ENCODE measurements at places on chromosomes 6 and 20. TPM values are rescaled to one million over a fixed set of nuclear protein-coding genes. Genes with fewer than 3 reads are reported as not detected.

- no peak overlapping the region for H3K4me3 ChIP-seq
- H3K36me3 ChIP-seq = no peaks in the 10 kb centered on the region
- H3K27me3 ChIP-seq = no peaks in the 10 kb centered on the region
- no peak overlapping the region for H3K27ac ChIP-seq
- no peak for DNase-seq
These were observed 25.6 kb upstream of the ADGRG6 start for GRCh38 chr6:142276256-142276655.

DNA sequence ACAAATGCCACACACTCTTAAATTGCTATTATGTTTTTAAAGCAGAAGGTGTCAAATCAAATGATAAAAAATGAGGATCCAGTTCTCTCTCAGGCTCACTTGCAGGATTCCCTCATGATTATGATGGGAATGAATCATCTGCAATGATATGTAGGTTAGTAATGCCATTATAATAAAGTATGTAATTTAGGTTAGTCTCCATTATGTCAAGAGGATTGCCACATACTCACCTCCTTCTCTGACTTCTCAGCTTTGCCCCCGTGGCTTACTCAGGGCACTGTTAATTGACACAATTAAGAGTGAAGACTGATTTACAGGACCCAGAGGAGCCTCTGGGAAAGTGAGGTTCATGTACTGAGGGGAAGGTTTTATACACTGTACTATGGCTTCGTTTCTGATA lies 591.7 kb upstream of the NRSN1 start:
- H3K36me3 ChIP-seq = no peaks in the 10 kb centered on the region
- H3K27ac ChIP-seq = no peak overlapping the region
- H3K4me3 ChIP-seq = no peak overlapping the region
- H3K4me1 ChIP-seq = no peaks in the 10 kb centered on the region
- DNase-seq = no peak

DNA sequence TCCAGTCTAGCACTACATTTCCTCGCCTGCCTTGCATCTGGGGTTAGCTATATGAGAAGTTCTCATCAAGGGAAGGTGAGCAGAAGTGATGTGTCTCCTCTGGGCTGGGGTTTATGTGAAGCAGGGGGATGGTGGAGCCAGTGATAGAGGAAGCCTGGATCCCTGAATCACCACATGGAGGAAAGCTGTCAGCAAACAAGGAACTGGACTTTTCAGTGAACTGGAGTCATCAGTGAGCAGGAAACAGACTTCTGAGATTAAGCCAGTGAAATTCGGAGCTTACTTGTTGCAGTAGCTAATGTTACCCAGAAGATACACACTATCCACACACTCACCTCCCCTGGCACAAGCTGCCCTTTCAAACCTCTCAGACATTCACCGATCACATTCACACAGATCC lies 13.4 kb upstream of the TOX2 start:
- H3K27ac ChIP-seq = no peak overlapping the region
- H3K27me3 ChIP-seq = no peaks in the 10 kb centered on the region
- H3K4me1 ChIP-seq = no peaks in the 10 kb centered on the region
- H3K36me3 ChIP-seq = no peaks in the 10 kb centered on the region
- no peak overlapping the region for H3K4me3 ChIP-seq
- no peak for DNase-seq

DNA sequence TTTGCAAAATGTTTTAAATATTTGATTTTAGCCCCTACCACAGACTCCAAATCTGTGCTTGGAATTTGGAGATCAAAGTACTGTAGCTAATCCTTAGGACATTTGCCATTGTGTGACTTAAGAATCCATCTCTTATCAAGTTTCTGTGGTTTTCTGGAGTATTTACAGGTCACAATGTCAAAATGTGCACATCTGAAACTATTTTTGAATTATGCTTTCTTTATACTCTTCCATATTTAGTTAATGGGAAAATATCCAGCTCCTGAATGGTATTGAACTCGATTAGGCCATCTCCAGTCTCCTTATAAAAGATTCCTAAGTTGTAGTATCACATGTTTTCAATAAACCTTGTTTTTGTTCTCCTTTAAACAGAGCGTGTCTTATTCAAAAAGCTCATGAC lies 162.5 kb downstream of the KHDC1L start:
- DNase-seq = no peak
- H3K27ac ChIP-seq = no peak overlapping the region
- no peak overlapping the region for H3K4me3 ChIP-seq
- no peaks in the 10 kb centered on the region for H3K27me3 ChIP-seq

DNA sequence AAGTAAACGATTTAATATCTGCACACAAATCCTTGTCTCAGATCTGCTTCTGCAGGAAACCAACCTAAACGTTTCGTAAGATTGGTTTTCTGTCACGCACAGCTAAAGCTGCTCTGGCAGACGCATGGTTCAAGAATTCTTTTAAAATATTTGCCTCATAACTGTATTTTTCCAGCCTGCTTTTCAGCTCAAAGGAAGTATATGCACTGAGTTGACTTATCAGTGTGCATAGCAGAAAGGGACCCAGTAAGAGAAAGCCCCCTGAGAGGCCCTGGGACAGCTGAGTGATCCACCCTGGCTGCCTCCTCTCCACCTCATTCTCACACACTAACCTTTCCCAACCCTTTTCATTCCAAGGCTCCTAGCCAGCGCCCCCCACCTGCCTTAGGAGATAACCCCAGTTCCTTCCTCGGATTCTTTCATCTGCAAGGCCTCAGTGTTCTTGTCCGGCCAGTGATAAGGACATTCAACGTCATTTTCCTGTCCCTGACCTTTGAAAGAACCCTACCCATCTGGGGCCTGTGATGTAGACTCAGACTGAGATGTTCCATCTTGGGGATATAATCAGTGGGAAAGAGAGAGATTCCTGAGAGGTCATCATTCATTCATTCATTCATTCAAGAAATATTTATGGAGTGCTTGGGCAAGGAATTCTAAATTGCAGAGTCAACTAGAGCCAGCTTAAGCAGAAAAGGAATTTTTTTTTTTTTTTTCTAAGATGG lies 22.4 kb upstream of the SLC9A8 start:
- no peaks in the 10 kb centered on the region for H3K27me3 ChIP-seq
- peak; percentile 74 for DNase-seq
- peak overlapping the region; percentile 53 for H3K27ac ChIP-seq

DNA sequence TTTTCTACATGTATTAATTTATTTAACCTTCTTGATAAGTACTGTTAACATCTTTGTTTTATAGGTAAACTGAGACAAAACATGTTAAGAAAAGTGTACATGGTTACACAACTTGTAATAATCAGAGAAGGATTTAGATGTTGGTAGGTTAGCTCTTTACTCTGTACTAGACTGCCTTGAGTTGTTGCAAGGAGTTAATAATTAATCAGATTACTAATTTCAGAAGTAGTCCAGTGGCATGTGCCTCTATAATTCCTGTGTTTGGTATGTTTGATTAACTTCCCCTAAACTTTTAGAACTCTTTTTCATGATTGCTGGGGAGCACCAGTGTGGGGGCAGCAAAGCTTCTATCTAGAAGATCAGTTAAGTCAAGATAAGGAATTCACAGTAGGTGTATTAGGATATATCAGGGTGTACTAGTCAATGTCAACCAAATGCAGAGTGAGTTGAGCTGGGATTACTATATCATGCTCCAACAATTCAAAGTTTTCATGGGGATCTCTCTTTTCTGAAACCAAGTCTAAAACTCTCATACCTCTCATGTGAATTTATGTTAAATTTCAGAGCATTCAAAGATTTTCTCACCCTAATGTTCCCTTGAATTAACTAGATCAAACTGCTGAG lies 129.7 kb upstream of the AHI1 start:
- no peaks in the 10 kb centered on the region for H3K27me3 ChIP-seq
- H3K27ac ChIP-seq = no peak overlapping the region
- peak; percentile 5 for DNase-seq

C6orf52 gene
- polyA plus RNA-seq = 2.8 TPM

DNA sequence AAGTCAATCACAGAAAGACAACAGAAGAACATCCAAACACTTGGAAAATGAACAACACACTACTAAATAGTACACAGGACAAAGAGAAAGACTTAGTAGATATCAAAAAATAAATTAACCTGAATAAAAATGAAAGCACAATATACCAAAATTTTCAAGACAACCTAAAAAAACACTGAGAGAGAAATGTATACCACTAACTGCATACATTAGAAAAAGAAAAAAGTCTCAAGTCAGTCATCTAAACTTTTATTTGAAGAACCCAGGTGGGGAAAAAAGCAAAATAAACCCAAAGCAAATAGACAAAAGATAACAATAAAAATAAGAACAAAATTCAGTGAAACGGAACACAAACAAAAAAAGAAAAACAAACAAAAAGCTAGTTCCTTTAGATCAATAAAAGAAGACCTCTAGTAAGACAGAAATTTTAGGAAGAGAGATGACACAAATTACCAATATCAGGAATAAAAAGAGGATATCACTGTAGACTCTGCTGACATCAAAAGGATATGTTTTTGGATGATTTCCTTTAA lies 172.8 kb downstream of the TRIM27 start:
- no peaks in the 10 kb centered on the region for H3K4me1 ChIP-seq
- no peak for DNase-seq
- peaks cover 34% of the 10 kb centered on the region for H3K27me3 ChIP-seq
- H3K36me3 ChIP-seq = no peaks in the 10 kb centered on the region
- no peak overlapping the region for H3K4me3 ChIP-seq

- no peak overlapping the region for H3K4me3 ChIP-seq
- H3K27me3 ChIP-seq = no peaks in the 10 kb centered on the region
- no peaks in the 10 kb centered on the region for H3K36me3 ChIP-seq
These were observed 227.5 kb upstream of the MYLIP start for GRCh38 chr6:15901141-15902115.

CLPSL1 gene
- polyA plus RNA-seq = not detected

- H3K27me3 ChIP-seq = no peaks in the 10 kb centered on the region
- no peaks in the 10 kb centered on the region for H3K36me3 ChIP-seq
- DNase-seq = no peak
- no peaks in the 10 kb centered on the region for H3K4me1 ChIP-seq
- H3K4me3 ChIP-seq = no peak overlapping the region
These were observed 70.2 kb upstream of the TFB1M start for GRCh38 chr6:155384321-155384952.

GRCh38 chr6:134169871-134170486 lies 117.6 kb upstream of the SLC2A12 start:
- no peak for DNase-seq
- H3K27ac ChIP-seq = peak overlapping the region; percentile 46
- H3K36me3 ChIP-seq = peaks cover 33% of the 10 kb centered on the region

Data from small intestine (tissue), 16 donors.